Mammary microvascular endothelial cell (primary cell): ENCODE measurements at places on chromosomes 11 and 22. TPM values are rescaled to one million over a fixed set of nuclear protein-coding genes. Genes with fewer than 3 reads are reported as not detected.

The NELL1 gene
- not detected in 2 replicates for total RNA-seq

The FERMT3 gene
- 59.4 and 69.7 TPM in 2 replicates for total RNA-seq

The TEX54 gene
- not detected in 2 replicates for total RNA-seq

The PRR14L gene
- total RNA-seq: 13.9 and 15.5 TPM in 2 replicates

The CD59 gene
- total RNA-seq: 1,978 and 2,133 TPM in 2 replicates

The RAC2 gene
- total RNA-seq: 353 and 394 TPM in 2 replicates

The OR51B5 gene
- total RNA-seq: not detected in 2 replicates

The PGA5 gene
- total RNA-seq: not detected in 2 replicates

The MMP1 gene
- 3,905 and 4,119 TPM in 2 replicates for total RNA-seq
